Activated B cell treated with CpG ODN at 0.5 μM for 24 hours (primary cell): ENCODE measurements at places on chromosomes 2 and 18.

- no peak for DNase-seq
These were observed 17.0 kb downstream of the TNFAIP6 start for GRCh38 chr2:151374436-151374835.

- no peak for DNase-seq
These were observed 20.9 kb upstream of the KLF11 start for GRCh38 chr2:10022445-10022844.

DNA sequence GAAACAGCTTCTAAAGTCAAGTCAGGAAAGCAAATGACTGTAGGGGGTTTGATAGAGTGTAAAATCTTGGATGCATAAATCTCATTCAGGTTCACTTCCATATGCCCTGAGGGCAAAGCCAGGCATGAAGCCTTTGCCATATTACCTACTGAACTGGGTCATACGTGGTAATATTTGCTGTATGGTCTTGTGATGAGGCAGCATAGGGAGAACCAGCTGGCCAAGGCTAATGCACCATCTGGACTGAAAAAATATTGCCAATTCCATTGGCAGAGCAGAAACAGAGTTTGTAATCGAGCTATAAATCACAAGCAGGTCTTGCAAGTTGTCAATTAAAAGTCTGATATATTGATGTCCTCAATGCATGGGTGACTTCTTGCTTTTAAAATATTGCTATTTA, 243.8 kb downstream of the ERBB4 start:
- DNase-seq: no peak

DNA sequence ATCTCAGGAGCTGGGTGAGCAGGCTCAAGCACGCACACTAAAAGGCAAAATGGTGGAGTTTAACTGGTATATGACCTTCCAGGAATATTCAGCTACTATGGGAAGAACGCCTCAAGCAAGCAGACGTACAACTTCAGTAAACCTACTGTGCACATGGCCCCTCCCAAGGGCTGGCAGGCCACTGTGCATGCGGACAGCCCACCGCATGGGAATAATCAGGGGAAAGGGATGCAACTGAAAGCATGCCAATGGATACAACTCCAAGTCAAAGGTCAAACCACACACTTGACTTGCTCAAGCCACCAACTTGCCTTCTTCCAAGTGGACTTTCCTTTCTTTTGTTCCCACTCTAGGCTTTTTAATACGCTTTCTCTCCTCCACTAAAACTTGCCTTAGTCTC, 121.6 kb upstream of the SNTG2 start:
- no peak for DNase-seq

- DNase-seq: no peak
These were observed 95.0 kb upstream of the TACR1 start for GRCh38 chr2:75294362-75294761.

- DNase-seq: no peak
These were observed 10.5 kb upstream of the ZAP70 start for GRCh38 chr2:97702731-97703470.
